ENCODE measurements at places on chromosomes 16 and 17.
A peak's percentile ranks its signal among the peaks of the same experiment; 100 is the strongest.

DNA sequence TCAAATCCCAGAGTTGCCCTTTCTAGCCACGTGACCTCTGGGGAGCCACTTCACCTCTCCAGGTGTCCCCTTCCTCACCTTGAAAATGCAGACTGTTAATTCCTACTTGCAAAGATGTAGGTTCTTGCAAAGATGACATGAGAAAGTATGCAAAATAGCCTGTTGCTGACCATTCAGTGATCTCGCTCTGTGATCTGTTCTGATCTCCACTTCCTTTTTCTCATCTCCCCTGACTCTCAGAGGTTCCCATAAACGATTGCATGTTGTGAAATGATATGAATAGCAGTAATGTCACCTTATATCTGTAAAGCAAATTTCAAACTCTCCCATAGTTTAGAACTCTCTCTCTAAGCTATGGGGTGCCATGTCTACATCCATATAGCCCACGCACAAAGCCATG, 182.3 kb downstream of the TMEM132E start:
- no peak for DNase-seq

GRCh38 chr17:8955021-8955959, 10.2 kb downstream of the PIK3R5 start:
- DNase-seq, result no peak

DNA sequence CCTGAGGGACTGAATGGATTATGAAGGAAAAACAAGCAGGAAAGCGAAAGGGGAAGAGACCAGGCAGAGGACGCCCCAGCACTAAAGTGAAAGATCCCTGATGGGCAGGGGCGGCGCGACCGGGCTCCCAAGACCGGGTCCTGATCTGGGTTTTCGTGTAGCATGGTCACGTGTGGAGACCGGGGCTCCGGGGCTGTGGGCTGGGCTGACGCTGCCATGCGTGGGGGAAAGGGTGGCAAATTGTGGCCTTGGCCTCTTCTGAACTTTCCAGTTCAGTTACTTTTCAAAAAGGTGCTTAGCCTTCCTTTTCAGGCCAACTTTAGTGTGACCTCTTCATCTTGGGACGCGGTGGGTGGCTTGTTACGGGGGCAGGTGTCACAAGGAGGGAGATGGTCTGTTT, 57.5 kb downstream of the METRNL start:
- DNase-seq, result no peak

DNA sequence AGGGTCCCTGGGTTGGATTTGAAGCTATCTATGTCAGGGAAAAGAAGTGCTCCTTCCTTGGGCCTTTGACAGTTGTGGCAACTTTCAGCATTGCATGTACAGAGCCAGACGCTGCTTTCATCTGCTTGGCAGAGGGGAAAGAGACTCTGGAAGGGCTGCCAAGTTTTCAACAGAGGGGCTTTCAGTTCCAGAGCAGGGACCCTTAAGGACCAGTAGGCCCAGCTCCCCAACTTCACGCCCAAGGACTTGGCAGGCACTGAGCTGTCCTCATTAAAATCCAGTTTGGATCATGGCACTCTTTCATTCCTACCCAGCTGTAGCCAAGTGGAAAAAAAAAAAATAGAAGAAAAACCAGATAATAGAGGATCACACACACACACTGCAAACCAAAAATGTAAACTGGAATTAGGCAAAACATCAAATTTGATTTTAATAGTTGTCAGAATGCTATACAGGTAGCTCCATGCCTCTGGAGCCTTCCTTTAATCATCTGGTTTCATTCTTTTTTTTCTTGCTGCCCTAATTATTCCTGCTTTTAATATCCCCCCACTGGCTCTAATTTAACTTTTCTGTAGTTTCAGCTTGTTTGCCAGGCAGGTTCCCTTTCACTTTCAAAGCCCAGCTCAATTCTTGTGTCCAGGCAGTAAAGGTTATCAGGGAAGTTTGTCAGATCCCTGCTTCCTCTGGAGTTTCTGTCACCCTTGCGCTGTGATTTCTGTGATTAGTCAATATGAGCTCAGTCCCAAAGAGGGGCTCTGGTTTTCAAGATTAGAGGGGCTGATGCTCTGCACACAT, 702.6 kb upstream of the CDH8 start:
- DNase-seq, result no peak

DNA sequence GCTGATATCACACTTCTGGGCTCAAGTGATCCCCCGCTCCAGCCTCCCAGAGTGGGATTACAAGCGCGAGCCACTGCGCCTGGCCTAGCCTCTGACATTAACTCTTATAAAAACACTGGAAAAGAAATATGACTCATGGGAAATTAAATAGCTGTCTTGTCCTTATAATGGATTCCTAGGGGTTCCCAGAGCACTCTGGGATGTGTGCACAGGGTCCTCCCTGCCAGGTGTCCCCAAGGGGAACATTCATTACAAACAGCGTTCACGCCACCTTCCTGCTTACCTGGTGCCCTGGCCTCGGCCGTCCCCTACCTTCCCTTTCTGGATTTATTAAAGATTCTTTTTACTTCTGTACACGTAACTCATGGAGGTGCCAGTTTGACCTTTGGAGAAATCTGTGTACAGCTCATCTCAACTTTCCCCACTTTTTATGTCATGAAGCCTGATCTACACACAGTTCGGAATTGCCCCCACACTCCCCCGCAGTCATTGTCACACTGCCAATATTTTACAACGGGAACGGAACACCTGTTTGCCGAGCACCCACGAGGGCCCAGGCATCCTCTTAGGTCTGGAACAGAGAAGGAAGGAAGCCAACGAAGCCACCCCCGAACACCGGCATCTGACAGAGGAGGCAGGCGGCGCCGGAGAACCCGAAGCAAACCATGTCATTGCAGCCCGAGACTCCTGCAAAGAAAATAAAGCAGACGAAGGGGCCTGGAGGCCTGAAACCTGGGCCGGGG, 39.7 kb upstream of the MEAK7 start:
- peak; percentile 64 for DNase-seq

Data from Caki2 (cell line).